GM12865 (cell line): ENCODE measurements at places on chromosomes 2 and 18.

DNA sequence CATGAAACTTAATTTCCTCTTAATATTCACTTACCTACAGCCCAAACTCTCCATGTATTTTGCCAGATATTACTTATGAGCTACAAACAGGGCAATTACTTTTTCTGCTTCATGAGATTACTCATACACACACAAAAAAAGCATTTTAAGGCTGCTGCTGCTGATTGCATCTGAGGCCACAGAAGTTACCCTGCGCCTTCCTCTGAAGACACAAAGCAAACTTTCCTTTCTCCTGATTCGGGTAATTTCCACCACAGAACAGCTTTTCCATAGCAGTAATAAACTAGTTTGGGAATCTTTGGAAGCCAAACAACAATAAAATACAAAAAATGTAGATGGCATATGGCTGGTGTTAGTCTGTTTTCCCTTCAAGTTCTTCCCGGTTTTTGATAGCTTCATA, 6.2 kb downstream of the TTC32 start:
- peak; percentile 40 for DNase-seq

- DNase-seq: no peak
Measured at GRCh38 chr2:200168641-200169555, 137.6 kb upstream of the SPATS2L start.

GRCh38 chr2:178863130-178863855, 56.1 kb upstream of the TTN start:
- DNase-seq: no peak

GRCh38 chr18:59616501-59616900, 80.7 kb downstream of the CCBE1 start:
- DNase-seq: no peak

DNA sequence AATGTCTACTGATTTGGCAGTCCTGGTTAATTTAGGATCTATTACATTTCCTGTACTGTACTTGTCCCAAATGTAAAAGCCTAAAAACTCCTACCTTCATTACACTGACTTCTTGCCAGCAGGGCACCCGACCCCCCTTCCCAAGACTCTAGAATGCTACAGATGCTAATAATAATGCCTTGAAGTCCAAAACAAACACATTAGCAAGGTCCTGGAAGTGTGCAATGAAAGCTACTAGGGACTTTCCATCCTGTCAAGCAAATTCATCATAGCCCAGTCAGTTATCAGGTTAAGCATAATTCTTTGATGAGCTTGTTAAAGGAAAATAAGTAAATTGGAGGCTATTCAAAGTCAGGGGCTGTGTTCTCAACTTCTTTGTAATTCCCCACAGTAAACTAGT, 115.3 kb upstream of the RBBP8 start:
- no peak for DNase-seq

DNA sequence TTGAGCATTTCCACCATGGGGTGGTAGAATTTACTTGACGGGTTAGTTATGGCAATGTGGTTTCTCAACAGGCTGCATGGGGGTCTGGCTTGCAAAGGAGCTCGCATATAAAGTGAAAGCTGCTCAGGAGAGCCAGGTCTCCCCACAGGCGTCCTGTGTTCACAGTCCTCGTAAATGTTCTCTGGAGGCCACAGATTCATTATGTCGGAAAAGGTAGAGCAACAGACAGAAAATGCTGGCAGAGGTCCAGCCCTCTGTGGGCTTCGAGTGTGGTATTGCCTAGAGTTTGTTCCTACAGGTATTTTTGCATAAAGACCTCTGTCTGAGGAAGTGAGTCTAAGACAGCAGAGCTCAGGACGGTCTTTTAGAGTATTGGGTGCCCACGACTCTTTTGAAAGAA, 96.4 kb downstream of the CDCA7 start:
- peak; percentile 37 for DNase-seq

DNA sequence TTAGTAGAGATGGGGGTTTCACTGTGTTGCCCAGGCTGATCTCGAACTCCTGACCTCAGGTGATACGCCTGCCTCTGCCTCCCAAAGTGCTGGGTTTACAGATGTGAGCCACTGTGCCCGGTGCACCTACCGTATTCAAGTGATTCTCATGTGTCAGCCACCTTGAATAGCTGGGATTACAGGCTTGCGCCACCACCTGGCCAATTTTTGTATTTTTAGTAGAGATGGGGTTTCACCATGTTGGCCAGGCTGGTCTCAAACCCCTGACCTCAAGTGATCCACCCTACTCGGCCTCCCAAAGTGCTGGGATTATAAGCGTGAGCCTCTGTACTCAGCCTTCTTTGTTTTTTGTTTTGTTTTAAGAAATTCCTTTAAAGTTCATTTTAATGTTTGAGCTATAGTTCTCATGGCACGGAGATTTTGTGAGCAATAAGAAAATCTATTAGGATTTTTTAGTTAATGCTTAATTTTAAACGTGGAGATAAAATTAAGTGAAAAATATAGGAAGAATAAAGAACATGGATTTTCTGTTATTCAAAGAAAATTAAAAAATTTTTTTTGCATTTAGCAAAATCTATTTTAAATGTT, 242.6 kb downstream of the PHLPP1 start:
- DNase-seq: peak; percentile 70

- DNase-seq: no peak
Measured at GRCh38 chr2:170711774-170712652, 3.1 kb upstream of the SP5 start.

DNA sequence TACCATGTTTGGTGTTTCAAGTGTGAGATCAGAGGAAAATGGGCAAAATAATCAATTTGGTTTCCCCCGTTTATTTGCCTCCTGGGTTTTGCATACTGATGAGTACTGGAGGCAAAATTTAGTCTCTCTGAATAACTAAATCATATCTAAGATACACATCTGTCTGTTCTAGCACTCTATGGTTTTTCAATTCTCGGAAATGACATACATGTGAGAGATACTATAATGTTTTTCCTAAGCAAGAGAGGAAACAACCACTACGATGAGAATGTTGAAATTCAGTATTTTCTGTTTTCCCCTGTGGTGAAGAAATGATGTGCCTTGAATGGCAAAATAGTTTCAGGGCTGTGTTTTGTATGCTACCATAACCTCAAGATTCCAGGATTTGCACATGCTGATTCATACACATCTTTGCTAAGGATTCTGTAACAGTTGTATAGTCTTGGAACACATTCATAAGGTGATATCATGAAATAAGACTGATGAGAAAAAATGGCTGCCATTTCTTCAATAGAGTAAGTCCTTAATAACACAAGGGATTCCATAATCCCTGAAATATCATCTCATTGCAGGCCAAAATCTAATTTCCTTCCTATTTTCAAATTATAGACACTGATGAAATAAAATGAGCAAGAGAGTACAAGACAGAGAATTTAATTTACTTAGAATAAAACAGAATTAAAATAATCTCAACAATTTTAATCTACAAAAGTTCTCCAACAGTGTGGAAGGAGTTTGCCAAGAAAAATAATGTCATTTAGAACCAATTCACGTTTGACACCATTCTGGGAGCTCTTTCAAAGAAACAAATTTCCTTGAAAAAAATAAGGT, 316.6 kb downstream of the FIGN start:
- no peak for DNase-seq

DNA sequence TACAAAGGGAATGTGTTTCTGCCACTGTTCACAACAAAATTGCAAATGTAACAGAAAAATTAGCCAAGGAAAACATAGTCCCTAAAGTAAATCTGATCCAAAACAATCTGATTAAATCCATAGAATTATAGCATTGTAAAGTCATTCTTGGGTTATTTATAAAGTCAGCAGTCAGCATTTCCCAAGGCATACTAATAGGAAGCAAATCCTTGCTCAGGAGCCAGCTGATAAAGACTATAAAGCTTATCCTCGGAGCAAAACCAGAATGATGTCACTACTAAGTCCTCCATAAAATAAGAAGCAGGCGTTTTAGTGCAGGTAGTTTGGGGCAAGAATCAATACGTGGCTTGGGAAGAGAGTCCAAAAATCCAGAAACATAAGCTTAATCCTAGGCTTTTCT, 67.3 kb upstream of the CSRNP3 start:
- no peak for DNase-seq

- no peak for DNase-seq
Measured at GRCh38 chr18:58805467-58806187, 59.0 kb upstream of the ZNF532 start.

DNA sequence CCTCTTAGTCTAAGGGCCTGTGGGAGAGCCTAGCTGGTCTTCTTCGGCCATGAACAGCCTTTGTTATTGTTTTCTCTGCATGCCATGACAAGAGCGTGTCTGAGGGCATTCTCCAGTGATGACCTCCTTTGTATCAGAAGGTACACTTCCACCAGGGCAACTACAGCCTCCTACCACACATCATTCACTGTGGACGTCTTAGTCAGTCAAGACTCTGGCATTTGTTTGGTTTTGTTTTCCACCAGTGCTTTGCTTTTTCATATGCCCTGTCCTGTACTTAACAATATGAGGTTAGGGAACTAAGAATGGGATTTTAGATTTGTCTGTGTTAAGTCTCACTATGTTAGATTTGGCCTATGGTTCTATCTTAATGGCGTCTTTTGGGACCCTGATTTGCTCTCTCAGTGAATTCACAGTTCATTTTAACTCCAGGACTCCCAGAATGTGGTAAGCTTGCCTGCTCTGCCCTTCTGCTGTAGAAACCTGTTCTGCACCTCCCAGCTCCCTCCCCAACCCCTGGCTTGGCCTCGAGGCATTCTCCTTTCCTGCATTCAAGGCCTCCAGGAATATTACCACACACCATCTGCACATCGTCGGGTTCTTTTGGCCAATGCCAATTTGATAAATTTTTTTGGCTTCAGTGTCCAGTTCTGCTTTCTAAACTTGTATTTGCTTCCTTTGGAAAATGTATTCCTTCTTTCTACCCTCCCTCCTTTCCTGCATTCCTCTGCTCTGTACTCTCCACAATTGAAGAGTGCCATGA, 42.8 kb upstream of the IL1R1 start:
- DNase-seq: no peak

DNA sequence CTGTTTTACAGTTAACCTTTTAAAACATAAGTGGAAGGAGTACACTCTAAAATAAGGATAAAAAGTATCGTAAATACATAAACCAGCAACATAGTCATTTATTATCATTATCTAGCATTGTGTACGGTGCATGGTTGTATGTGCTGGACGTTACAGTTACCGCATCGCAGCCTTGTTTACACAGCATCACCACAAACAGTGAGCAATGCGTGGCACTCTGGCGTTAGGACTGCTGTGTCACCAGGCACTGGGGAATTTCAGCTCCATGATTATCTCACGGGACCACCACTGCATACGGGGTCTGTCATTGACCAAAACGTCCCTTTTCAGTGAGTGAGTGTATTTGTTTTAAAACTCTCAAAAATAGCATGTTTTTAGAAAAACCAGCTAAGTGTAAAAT, 103.0 kb upstream of the SNTG2 start:
- DNase-seq: no peak

DNA sequence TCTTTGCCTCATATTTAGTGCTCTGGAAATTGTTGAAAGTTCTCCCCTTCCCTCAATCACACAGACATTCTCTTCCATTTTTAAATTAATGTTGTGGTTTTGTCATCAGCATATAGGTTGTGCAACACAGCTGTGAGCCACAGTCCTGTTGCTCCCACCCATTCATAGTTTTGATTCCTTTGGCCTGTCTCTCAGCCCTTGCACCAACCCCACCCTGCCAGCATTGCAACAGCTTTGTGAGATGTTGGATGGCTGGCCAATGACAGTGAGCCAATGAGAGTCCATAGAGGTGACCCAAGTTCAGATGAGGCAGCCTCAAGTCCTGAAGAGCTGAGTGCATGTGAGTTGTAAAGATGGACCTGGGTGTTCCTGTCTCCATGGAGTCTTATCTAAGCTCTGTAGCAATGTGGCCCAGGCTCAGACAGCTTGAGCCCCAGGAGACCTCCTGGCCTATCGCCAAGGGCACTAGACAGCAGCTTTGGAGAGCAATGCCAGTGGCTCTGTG, 775.5 kb downstream of the RNF144A start:
- DNase-seq: no peak

DNA sequence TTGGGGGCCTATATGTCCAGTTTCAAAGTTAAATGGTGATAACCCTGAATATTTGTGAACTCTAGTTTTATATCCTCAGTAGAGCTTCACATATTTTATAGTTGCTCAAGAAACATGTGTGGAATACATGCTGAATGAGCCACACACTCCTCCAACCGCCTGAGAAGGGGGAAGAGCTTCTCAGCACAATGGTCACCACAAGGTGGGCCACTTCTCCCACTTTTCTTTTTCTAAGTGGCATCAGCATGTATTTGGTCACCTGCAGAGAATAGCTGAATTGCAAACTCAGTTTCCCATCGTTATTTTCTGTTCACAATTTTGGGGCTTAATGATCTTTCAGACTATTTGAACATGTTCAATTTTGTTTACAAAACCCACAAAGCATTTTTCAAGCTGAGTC, 340.5 kb downstream of the PARD3B start:
- DNase-seq: no peak
